Uterine smooth muscle cell (primary cell): ENCODE measurements at places on chromosomes 3 and 15. TPM values are rescaled to one million over a fixed set of nuclear protein-coding genes. Genes with fewer than 3 reads are reported as not detected.

Gene CXCR6
- total RNA-seq, result under 0.01 TPM in 1 of 2 replicates, not detected in the other

Gene TUSC7
- total RNA-seq, result not detected in 2 replicates

Gene KNG1
- total RNA-seq, result not detected in 2 replicates

Gene FBXW12
- not detected in 2 replicates for total RNA-seq

Gene FOXB1
- total RNA-seq, result under 0.01 TPM in 1 of 2 replicates, not detected in the other

Gene GABRR3
- total RNA-seq, result not detected in 2 replicates

Gene GCSAM
- not detected in 2 replicates for total RNA-seq

Gene KLHL40
- total RNA-seq, result not detected in 2 replicates

Gene CPNE9
- not detected in 2 replicates for total RNA-seq
